ENCODE measurements at places on chromosomes 2 and 18.

GRCh38 chr2:9720352-9721093 is 89.7 kb upstream of the YWHAQ start:
- DNase-seq: no peak

DNA sequence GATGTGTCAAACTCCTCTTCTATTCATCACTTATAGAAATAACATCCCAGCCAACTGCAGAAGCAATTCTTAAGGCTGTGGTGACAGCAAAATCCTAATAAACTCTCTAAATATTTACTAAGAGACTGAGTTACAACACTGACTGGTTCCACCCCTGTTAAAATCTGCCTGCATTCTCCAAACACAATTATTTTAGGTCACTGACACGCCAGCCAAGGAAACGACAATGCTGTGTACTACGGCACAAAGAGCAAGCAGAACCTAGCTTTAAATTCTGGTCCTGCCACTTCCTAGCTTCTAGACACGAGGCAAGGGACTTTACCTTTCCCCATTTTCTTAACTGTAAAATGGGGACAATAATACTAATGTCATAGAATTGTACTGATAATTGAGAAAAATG is 4.1 kb downstream of the CYRIA start:
- no peak for DNase-seq

GRCh38 chr2:152071518-152071917 is 27.3 kb downstream of the CACNB4 start:
- DNase-seq: no peak

GRCh38 chr2:96389736-96390135 is 54.2 kb downstream of the NCAPH start:
- DNase-seq: no peak

GRCh38 chr2:141666191-141666590 is 464.6 kb downstream of the LRP1B start:
- no peak for DNase-seq

DNA sequence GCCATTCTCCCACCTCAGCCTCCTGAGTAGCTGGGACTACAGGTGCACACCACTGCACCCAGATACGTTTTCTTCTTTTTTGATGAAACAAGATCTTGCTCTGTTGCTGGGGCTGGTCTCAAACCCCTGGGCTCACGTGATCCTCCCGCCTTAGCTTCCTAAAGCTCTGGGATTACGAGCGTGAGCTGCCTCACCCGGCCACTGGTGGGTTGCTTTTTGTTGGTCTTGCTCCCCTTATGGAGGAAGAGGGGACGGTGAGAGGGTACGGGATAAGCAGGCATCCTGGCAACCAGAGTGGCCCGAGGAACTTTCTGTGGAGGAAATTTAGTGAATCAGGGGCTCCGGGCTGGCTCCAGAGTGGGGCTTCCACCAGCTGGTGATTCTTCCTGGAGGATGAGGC is 222.3 kb downstream of the HDAC4 start:
- no peak for DNase-seq

DNA sequence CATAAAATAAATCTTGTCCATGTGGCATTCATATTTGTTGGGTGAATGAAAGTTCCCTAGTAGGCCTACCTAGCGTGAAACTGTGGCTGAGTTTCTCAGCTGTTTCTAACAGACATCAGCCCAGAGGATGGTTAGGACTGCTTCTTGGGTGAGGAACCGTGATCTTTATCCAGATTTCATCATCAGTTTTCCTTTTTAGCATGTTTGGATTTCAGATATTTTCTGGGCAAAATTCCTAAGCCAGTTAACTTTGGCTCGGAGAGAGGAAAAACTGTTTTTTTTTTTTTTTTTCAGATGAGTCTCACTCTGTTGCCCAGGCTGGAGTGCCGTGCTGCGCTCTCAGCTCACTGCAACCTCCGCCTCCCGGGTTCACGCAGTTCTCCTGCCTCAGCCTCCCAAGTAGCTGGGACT is 53.5 kb downstream of the DGKD start:
- DNase-seq: no peak

- no peak for DNase-seq
Measured at GRCh38 chr2:216617159-216617815, 15.9 kb upstream of the IGFBP2 start.

DNA sequence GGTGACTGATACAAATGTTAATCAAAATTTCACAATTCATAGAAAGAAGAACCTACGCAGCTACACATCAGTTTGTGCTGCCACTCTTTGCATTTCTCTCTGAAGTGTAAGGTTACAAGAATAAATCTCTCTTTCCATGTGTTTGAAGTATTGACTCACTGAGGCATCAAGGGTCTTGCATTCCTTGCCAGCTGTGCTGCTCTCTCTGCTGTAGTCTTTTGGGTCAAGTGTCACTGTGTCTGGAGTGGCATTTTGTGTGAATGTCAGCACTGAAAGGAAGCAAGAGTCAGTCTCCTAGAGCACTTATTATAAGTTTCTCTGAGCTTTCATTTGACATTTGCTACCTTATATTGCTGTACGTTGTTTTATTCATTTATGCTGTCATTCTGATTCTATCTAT is 1696.1 kb upstream of the LRRTM1 start:
- DNase-seq: no peak

DNA sequence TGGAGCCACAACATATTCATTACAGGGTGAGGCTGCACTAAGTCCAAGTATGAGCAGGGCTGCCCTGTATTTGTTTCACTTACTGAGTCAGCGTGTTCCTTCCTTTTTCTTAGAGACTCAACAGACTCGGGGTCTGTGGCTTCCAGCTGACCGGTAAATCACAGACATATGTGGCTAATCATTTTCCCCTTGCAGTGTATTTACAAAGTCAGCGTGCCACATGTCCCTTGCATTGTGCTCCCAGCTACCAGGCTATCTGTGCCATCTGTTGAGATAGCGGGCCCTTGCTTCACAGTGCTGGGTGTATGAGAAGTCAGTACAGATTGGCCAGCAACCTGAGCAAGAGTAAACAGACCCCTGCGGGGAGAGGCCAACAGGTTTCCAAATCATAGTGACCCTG is 254.3 kb downstream of the LRRTM1 start:
- no peak for DNase-seq

DNA sequence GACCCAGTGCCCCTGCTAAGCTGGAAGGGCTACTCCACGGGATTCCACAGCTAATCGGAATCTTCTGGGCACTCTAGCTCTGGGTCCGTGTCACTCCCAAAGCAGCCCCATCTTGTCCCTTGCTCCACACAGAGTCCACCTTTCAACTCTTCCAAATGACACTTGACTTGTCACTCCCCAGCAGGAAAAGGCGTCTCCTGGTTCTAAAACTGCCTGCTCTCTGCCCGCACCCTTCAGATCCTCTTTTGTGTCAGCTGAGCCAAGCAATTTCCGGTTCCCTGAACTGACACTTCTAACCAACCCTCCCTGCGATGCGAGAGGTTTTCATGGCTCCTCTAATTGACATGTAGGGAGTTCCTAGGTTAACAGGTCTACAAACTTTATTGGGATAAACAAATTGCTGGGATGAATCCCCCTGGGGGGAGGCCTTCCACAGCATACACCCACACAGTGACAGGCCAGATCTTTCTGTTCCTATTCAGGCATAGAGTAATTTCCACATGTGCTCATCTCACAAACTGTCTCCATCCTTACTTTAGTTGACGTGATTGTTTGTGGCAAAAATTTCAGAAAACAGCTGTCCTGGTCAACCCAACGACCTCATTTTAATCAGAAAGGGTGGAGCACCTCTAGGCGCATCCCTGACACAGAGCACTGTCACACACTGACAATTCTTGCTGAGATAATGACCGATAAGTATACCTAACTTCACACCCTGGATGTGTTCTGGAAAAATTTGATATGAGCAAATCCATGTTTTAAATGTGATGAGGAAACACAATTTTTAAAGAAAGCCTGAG is 104.9 kb downstream of the RBMS1 start:
- DNase-seq: no peak

- DNase-seq: no peak
Measured at GRCh38 chr2:224572338-224572737, 12.8 kb downstream of the CUL3 start.

DNA sequence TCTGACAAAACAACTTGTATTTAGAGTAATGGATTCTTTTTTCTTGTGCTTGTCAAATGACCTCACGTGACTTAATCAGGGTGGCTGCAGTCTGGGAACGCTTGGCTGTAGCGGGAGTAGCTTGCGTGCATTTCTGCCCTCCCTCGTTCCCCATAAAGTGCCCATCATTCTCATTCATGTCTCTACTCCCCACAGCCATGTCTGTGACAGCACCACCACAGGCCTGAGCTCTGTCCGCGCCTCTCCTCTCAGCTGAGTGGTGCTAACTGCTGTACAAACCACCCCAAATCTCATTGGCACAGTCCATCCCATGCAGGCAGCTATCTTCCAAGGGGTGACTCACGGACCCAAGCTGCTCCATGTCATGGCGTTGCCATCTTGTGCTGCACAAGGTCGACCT is 161.7 kb downstream of the TSN start:
- DNase-seq: no peak

DNA sequence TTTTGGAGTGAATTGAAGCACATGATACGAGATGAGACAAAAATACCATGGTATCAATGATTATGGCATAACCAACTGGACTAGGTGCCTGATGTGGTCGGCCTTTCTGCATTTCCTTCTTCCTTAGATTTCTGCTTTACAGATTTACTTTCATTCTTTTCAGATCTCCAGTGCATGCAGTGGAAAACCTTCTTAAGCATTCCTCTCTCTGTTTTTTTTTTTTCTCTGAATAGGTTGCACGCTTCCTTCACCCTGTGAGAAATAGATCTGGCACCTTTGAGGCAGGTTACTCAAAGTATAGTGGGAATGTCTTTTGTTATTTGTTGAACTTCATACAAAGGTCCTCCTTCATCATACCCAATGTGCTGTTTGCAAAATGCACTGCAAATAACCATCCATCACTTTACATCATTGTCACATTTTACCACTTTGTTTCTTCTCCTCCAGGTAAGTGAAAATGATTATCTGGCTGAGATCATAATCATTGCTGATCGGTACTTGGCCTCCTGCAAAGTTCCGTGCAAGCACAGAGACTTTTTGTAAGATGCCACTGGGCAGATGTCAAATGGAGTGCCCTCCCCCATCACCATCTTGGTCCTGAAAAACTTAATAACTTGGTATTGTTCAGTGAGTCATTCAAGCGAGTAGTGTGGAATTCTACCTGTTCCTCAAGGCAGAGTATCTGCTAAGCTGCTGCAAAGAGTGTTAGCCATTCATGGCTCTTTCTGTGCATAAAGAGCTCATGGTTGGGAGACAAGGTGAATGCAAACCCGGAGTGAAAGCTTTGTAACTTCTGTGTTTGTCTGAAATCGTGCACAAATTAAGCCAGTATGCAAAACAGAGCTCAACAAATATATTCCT is 30.0 kb upstream of the KLHL14 start:
- no peak for DNase-seq

DNA sequence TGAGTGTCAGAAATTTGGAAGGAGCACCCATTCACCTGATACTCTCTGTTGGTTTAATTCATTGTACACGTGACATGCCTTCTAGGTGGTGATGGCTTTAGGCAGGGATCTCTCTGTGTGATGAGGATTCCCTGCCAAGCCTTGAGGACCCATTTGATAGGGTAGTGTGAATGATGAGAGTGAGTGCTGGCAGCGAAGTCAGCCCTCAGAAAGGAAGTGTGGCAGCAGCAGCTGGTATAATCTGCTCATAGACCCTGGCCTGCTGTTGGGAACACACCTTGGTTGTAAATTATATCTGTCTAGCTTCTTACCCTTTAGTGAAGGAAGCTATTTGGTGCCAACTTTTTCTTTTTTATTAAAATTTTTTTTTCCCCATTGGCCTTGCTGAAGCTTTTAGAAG is 164.5 kb downstream of the HAUS1 start:
- no peak for DNase-seq

DNA sequence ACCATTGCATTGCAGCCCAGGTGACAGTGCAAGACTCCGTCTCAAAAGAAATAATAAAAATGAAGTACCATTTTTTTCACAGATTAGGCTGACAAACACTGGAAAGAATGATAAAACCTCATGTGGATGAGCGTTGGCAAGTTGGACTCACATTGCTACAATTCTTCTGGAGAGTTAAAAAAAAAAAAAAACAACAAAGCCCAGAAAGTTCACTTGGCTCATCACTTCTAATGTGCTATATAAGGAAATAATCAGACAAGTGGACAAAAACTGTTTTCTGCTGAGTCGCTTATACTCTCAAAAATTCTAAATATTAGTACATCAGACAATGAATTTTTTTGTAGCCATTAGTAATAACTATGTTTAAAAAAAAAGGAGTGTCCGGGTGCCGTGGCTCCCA is 38.4 kb downstream of the PKP4 start:
- no peak for DNase-seq

DNA sequence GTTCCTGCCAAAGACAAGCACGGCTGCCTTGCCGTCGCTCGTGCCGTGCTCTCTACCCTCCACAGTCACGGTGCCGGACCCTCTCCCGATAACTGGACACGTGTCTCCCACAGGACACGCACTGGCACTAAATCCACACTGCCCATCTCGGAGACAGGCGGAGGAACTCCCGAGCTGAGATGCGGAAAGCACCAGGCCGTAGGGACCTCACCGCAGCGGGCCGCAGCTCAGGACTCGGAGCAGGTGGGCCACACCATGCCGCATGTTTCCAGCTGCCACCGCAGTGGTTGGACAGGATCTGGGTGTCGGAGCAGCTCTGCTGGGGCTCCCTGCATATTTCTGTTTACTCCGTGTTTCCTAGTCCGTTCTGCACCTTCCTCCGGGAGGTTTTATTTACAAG is 127.2 kb downstream of the TPO start:
- no peak for DNase-seq

DNA sequence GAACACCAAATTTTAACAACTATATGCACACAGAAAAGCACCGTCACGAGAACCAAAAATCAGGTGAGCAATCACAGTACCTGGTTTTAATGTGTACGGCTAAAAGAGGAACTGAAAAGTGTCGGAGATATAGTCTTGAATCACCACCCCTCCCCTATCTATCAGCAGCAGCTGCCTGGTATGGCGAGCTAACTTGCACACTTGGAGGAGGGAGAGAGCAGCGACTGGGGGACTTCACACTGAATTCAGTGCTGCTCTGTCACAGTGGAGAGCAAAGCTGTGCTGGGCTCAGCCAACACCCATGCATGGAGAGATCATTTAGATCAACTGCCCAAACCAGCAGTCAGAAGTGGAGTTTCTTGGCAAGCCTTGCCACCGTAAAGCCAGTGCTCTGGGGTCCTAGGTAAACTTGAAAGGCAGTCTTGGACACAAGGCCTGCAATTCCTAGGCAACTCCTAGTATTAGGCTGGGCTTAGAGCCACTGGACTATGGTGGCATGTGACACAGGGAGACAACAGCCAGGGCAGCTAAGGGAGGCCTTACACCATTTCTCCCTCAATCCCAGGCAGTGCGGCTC is 89.2 kb upstream of the CD226 start:
- DNase-seq: no peak

- DNase-seq: no peak
Measured at GRCh38 chr2:181404472-181404871, 52.7 kb upstream of the ITGA4 start.

GRCh38 chr18:79964330-79965118 is at the start of gene HSBP1L1:
TSS of gene HSBP1L1 (plus strand) at chr18:79964643. CDS start at chr18:79964736, 93 bp downstream.
- no peak for DNase-seq

DNA sequence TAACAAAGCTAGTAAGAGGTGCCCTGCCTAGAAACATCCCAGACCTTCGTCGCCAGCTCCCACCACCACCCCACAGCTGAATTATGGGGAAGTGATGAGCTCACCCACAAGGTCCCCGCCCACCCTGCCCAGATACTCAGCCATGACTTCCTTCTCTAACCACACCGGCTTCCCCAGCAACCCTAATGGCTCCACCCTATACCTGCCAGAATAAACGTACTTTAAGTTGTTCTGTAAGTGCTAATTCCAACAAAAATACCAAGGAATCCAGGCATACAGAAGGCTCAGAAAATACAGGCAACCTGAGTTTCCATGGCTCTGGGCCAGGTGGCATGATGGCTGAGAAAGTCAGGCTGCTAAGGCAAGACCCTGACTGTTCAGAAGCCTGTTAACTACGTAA is 39.1 kb downstream of the TMEM163 start:
- DNase-seq: no peak
